ENCODE measurements at places on chromosomes 11 and 22. TPM values are rescaled to one million over a fixed set of nuclear protein-coding genes. Genes with fewer than 3 reads are reported as not detected.

C11orf16 gene
- not detected for polyA plus RNA-seq

PANX2 gene
- 0.18 TPM for polyA plus RNA-seq

KDM4D gene
- 1.1 TPM for polyA plus RNA-seq

ADAMTS15 gene
- polyA plus RNA-seq: 19.5 TPM

CTSD gene
- polyA plus RNA-seq: 80.6 TPM

SLC22A6 gene
- polyA plus RNA-seq: not detected

CD3D gene
- not detected for polyA plus RNA-seq

DEPDC7 gene
- polyA plus RNA-seq: 17.7 TPM

Measured in forelimb muscle (tissue), 1 donor.